ENCODE measurements at places on chromosomes 12 and 14.
A peak's percentile ranks its signal among the peaks of the same experiment; 100 is the strongest.

DNA sequence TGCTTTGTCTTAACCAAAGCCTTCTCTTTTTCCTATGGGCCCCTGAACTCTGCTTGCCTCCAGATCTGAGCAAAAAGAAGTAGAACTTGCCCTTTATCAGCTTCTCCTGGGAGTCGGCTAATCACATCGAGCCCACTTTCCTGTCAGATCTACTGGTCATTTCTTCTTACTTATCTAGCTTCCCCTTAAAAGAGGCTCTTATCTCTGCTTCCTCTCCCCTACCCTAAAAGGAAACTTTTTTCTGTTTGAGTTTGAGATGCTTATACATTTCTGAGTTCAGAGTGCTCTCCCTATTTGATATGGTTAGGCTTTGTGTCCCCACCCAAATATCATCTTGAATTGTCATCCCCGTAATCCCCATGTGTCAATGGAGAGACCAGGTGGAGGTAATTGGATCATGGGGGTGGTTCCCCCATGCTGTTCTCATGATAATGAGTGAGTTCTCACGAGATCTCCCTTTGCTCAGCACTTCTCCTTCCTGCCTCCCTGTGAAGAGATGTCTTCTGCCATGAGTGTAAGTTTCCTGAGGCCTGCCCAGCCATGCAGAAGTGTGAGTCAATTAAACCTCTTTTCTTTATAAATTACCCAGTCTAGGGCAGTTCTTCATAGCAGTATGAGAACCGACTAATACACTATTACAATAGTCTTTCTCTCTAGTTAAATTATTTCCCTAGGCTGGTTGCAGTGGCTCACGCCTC, 114.7 kb upstream of the AMN1 start:
- DNase-seq: no peak

DNA sequence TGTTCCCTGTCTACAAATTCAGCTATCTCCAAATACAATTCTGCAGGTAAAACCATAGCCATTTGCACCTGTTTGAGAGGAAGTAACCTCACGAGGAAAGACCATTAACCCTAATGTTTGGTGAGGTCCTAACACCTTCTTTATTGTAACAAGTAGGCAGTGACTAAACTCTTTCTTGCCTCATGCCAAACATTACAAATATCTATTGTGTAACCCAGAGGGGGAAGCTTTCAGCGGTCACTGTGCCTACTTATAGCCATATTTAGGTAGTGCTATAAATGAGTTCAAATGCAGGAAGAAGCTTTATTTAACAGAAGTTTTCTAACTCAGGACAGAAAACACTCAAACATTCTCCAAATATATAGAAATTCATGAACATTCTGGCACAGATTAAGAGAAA, 252.7 kb downstream of the LRFN5 start:
- DNase-seq: no peak

DNA sequence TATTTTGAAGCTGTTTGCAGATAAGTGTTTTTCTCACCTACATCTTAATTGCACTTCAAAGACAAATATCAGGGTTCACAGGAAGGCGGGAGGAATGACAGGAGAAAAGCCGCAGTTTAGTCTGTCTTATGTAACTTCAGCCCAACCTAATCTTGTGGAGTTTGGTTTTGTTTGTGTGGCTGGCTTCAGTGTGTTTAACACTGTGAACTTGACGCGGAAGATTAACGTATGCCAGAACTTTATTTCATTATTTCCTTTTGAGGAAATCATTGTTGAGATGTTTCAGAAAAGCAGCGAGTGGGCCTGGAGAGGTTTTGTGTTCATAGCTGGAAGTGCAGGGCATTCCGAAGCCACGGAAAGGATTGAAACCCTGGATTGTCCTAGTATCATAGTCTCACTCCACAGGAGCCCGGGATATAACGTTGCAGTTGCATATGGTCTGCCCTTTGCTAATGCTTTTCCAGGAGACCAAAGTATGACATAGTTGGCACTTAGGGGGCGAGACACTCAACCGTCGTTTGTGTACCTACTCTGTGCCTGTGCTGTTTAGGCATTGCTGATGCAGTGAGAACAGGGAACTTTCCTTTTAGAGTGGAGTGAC, 2.0 kb downstream of the PELI2 start:
- no peak for DNase-seq

- no peak for DNase-seq
Observed at GRCh38 chr14:95496111-95496681, 20.3 kb downstream of the SYNE3 start.

DNA sequence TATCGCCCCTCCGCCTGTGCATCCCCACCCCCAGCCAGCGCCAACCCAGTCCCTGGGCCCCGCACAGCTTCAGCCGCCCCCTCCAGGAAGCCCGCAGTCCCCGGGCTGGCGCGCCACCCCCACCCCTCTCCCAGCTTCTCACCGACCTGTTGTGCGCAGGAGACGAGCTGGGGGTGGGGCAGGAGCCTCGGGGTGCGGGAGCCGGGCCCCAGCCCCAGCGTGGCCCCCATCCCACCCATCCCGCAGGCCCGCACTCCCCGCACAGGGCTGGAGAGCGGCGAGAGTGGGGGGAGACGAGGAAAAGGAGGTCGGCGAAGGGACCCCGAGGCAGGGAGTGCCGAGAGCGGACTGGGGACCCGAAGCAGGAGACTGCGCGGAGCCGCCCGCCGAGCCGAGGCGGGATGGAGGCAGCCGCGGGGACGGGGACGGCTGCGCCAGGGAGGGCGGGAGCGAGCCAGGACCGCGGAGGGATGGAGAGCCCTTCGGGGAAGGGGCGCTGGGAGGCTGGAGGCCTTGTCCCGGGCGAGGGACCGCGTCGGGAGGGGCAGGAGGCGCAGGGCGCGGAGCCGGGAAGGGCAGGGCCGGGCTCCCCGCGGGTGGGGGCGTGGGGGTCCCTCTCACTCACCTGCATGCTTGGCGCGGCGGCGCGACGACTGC, 498 bp downstream of the PIANP start:
- DNase-seq: no peak

GRCh38 chr12:53232646-53233461, 845 bp upstream of the RARG start:
- no peak for DNase-seq

DNA sequence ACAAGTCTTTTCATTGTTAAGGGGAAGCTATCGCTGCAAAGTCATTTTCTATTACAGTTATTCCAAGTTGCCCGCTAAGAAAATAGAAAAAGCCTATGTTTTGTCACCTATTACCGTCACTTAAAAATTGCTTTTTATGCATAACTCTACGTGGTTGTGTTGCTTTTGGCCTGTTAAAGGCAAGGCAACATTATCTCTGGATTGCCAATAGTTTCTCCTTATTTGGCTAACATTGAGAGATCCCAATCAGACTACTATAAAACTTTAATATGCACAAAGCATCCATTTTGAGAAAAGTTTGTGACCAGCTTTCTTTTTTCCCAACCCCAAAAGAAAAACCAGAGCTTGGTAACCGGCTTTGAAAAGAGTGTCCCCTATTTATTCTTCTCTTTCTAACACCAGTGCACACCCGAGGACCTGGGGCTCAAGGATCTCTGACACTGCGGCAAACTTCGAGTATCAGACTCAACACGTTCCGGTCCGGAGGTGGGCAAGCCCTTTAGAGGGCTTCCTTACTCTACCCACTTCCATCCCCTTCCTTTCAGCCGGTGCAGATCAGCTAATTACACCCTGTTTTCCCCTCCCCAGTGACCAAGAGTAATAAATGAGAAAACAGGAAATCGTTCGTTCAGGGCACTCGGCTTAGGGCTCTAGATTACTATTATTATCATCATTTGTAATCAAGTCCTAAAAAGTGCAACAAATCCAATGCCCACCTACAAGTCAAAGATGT, 1.2 kb downstream of the PPP1R12A start:
- peak; percentile 24 for DNase-seq

DNA sequence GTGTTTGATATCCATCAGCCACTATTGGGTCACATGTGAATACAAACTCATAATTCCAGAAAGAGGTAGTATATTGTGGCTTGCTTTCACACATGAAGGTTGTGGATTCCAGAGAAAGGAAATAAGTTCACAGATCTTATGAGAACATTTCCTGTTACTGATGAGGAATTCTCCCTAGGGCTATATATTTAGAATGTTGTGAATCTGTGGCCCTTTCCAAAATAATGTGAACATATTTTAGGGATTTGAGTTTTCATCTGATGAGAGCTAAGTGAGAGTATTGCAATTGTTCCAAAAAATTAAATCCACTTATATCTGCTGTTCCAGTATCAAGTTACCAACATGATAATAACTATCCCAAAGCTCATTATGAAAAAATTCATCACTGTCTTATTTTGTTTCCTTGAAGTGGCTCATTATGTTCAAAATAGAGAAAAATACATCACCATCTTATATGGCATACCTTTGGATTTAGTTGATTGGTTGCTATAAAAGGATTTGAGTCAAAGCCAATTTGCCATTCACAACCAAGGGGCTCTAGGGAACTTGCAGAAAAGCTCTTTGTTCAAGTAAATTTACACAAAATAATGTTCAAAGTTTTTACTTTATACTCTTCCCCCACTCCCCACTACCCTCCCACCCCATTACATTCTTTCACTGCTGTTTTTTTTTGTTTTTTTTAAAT, 76.3 kb downstream of the MYRFL start:
- peak; percentile 42 for DNase-seq

DNA sequence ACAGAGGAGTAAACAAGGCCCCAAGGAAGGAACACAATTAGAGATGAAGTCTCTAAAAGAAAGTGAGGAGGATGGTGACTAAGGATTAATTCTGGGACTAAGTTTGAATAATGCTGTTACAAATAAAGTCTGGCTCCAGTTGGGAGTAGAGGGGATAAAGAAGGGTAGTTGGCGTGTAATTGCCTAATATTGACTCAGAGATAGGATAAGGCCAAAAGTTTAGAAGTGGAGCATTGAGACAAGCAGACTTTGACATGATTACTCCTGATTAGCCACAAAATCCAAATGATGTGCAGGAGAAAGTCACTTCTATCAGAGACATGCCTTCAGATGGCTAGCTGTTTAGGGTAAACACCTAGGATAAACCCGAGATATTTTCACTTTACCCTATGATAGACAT, 108.4 kb downstream of the PLCZ1 start:
- no peak for DNase-seq

DNA sequence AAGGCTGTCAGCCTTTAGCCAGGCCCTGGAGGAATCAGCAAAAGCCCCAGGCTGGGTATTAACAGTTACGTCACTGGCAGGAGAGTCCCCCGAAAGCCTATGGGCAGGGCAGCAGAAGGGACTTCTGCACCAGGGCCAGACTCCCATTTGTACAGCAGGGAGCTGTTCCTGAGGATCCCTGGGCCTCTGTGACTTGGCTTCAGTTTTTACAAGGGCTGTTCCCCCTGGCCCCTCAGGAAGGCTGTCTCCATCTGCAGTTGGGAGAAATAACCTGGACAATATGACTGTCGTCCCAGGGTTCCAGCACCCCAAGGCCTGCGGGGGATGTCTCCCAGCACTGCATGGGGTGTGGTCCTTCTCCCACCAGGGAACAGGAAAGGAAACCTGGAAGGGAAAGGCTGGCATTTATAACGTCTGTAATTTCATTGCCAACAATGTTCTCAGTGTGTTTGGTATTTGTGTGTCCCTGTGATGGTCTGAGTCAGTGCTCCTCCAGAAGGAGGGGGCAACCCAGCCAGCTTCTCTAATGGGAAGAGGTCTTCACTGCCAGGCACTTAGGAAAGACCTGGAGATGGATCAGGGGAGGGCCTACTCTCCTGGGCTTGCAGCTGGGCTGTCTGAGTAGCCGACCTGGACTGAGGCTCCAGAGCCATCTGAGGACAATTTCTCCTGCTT, 42.4 kb downstream of the ERH start:
- no peak for DNase-seq

DNA sequence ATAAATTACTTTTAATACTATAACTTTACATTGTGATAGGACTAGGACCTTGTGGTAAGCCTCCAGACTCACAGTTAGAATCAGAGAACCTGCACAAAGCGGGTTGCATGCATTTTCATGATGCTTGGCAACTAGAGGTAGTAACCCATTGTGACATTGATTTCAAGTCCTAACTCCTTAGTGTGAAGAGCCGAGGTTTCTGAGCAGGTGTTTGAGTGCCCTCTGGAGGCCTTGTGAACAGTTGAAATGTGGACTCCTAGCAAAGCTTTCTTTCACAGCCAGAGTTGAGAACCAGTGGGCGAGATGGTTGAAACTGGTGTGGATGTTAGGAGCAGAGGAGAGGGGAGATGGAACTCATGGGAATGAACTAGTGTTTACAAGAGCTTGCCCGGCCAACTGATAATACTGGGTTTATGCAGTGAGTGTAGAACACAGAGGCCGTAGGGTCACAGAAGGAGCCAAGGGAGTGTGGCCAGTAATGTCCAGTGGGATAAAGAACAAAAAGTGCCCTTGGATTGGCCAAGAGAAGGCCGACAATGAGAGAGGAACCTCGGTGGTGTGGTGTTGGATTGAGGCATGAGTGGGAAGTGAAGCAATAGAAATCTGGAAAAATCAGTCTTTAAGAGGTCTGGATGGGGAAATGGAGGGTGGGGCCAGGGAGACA, 10.9 kb downstream of the ZNF664 start:
- DNase-seq: peak; percentile 34

GRCh38 chr12:130157998-130158753, 4.1 kb upstream of the FZD10 start:
- no peak for DNase-seq

GRCh38 chr12:51465491-51465890, 40.9 kb downstream of the SLC4A8 start:
- no peak for DNase-seq

DNA sequence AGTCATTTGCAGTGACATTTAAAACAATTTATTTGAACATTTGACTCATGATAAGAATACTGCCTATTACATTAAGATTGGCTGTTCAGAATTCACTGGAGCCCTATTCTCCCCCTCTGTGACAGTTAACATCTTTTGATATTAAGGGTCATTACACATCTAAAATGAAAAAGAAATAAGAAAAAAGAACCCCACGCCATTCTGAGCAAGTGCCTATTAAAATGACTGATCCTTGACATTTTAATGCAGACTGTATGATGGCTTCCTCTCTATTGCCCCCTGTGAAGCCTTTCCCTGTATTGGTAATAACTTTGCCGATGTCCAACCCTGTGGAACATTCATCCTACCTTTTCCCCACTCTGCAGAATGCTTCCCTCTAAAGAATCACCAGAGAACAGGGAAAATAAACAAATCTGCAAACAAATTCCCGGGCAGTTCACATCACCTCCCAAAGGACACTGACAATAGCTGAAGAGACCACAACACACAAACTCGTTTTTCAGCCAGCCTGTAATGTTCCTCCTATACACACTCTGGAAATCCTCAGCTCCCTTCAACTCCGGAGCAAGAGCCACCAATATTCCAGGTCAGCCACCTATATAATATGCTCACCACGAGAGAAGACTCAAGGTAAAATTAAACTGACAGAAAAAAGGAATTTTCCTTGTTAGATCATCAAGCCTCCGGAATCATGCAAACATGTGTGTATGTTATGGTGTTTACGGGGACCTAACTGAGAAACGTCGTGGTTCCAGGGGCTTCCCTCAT, 2.1 kb downstream of the NIN start:
- no peak for DNase-seq

DNA sequence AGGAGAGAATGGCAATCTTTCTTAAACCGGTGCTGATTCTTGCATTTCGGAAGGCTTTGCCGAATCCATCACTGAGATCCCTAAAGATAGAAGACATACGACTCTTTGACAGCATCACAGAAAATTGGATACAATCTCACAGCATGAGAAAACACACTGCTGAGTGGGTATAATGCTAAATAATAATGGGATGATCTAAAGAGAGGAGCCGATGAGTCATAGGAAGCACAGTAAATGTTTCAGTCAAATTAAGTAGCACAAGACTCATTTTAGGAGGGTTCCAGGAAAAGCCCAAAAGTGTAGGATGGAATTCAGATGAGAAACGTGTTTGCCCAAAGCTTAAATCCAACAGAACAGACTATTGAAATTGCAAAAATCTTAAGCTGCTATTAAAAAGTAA, 81.7 kb downstream of the CPNE8 start:
- peak; percentile 14 for DNase-seq

GRCh38 chr12:10624605-10625004, 11.2 kb upstream of the MAGOHB start:
- DNase-seq: no peak
